ENCODE measurements at places on chromosomes 4 and X.

DNA sequence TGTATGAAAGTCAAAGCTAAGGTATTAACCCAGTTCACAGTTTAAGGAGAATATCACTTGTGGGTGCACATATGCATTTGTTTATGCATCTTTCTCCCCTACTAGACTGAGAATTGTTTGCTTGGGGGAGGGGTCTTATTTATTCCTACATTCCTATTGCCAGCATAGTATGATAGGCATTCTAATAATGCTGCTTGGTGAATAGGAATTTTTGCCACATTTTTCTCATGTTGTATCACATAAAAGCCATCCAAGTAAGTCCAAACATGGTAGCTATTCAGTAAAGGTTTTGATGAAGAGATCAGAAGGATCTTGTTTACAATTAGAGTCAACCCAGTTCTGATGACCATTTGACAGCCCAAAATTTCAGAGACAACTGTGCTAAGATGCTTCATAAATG is 48.6 kb downstream of the ASB9 start:
- no peak for DNase-seq

GRCh38 chr4:185096032-185096653 is 46.9 kb upstream of the SLC25A4 start:
- DNase-seq = no peak

GRCh38 chr4:142104041-142104440 is 467.7 kb downstream of the IL15 start:
- no peak for DNase-seq

- DNase-seq = no peak
Observed at GRCh38 chr4:88753658-88754571, 56.3 kb upstream of the NAP1L5 start.

DNA sequence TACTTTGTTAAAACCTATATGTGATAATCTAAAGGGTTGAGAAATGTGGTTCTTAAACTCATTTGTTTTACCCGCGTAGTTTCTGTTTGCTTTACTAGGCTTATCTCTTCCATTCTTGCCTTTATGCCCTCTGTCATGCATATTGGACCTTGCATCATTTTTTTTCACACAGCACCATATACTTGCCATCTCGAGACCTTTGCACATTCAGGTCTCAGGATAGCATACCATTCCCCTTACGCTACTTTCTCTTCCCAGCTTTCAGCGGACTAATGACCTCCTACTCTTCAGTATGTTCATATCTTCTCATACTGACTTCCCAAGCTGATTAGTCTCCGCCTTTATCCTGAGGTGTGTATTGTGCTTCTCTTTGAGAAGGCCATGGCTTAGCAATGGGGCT is 40.5 kb downstream of the USP38 start:
- DNase-seq = no peak

DNA sequence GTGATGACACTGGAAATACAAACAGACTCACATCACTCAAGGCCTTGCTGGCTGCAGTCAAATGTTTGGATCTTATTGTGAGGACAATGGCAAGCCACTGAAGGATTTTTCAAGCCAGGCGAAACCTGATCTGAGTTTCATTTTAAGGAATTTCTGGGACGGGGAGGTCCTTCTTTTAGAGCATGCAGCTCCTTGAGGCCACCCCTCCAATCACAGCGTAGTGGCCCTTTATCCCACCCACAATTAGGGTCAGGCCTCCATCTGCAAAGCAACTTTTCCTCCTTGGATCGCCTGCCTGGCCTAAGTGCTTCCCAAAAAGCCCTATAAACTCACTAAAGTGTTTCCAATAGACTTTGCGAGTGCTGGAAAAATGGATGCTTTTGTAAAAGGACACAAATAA is 115.5 kb downstream of the EFHC2 start:
- DNase-seq = no peak

DNA sequence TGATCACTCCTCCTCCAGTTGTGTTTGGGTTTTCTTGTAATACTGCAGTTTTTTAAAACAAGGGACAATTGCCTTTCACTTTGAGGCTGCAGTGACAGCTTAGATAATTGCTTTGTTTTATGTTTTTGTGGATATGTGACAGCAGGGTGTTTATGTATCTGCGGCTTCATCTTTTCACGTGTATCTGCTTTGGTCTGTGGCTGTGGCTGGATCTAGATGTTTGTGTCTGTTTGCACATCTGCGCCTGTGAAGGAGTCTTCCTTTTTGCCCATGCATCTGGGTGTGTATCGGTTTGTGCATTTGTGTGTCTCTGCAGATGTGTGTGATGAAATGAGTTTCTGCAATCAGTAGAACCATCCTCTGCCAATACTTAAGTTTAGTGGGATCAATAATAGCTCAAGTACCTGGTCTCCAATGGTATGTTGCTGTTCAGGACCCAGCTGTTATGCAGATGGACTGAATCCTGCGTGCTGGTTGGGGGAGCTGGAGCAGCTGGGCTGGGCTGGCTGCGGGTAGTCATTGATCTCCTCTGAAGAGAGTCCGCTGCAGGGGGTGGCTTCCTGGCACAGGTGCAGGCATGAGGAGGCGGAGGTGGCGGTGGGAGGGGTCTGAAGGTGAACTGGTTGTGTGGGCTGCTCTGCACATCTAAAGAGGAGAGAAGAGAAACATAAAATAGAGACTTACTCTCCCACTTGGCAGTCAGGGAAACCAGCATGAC is 390.3 kb downstream of the SH2D1A start:
- no peak for DNase-seq

- DNase-seq = no peak
Observed at GRCh38 chr4:80173401-80173800, 23.9 kb upstream of the PRDM8 start.

GRCh38 chr4:25826074-25826752 is 36.6 kb downstream of the SEL1L3 start:
- DNase-seq = no peak

DNA sequence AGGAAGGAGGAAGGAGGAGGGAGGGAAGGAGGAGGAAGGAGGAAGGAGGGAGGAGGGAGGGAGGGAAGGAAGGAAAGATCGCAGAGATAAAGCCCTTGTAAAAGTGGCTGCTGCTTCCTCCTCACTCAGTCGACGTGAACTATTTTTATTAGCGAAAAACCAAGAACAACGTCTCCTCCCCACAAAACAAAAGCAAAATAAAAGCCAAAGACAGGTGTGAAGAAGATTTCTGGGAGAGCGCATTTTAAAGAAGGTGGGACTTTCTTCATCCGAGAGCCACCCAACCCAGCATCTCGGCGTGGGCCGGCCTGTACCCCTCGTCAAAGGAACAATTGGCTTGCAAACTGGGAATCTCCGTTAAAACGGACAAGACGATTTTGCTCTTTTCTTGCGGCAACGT is 40.7 kb upstream of the ASMTL start:
- no peak for DNase-seq

GRCh38 chrX:106481341-106481740 is 130.4 kb upstream of the RADX start:
- DNase-seq = no peak

- no peak for DNase-seq
Observed at GRCh38 chr4:47386561-47387235, 76.8 kb downstream of the COMMD8 start.

Measured in stimulated activated CD8-positive, alpha-beta memory T cell treated with anti-CD3 and anti-CD28 coated beads, Interleukin-7, amount 100 ng/mL, for 48 hours (primary cell).